ENCODE measurements at places on chromosomes 7 and 10.

- DNase-seq = no peak
These were observed 159.1 kb downstream of the DGKI start for GRCh38 chr7:137687556-137688265.

DNA sequence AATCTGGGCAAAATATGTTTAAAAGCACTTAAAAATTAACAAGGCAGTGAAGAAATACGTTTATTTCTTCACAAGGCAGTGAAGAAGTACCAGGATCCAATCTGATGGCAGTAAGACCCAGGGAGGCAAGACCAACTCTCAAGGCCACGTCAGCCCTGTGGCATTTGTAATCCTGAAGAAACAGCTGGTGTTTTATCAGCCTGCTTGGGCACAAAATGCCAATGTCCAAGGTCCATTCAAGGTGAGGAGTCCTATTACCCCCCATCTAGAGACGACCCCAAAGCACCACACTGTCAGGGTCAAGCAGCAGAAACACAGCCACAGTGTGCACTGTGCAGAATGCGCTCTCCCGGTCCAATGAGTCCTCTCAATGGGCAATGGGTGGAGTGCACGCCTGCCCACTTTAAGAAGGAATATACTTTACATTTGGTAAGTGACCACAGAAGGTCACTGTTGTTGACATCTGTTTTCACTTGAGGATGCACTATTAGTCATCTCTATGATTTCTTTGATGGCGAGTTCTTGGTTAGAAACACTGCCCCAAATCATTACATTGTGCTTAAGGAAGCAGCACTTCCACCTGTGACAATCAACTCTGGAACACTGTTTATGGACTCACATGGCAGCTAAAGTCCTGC, 12.8 kb downstream of the CPXM2 start:
- no peak for DNase-seq

GRCh38 chr7:108211382-108212201, 81.4 kb upstream of the LAMB4 start:
- no peak for DNase-seq

- DNase-seq = no peak
These were observed 6.9 kb upstream of the MRPS24 start for GRCh38 chr7:43876241-43876640.

- no peak for DNase-seq
These were observed 26.6 kb downstream of the RBM17 start for GRCh38 chr10:6115411-6115810.

DNA sequence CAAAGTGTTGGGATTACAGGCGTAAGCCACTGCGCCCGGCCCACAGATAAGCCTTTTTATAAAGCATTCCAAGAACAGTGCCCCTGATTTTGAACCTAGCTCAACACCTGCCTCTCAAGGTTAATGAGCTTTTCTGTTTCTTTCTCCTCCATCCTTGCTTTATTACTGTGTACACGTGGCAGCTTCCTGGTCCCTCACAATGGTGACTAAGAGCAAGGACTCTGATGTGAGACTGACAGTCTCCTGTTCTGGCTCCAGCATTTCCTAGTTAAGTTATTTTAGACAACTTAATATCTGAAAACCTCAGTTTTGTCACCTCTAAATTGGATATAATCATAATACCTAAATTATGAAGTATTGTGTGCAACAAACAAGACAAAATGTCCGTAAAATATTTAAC, 9.9 kb downstream of the HABP2 start:
- DNase-seq = no peak

Measured in NCI-H1417 treated with DMSO at 0.1 percent for 48 hours (cell line).